ENCODE measurements at places on chromosomes 3 and 15.

- no peak for DNase-seq
Measured at GRCh38 chr3:187025254-187025655, 94.9 kb downstream of the ST6GAL1 start.

GRCh38 chr3:129087138-129087702 lies 26.6 kb downstream of the GP9 start:
- DNase-seq = peak; percentile 34

DNA sequence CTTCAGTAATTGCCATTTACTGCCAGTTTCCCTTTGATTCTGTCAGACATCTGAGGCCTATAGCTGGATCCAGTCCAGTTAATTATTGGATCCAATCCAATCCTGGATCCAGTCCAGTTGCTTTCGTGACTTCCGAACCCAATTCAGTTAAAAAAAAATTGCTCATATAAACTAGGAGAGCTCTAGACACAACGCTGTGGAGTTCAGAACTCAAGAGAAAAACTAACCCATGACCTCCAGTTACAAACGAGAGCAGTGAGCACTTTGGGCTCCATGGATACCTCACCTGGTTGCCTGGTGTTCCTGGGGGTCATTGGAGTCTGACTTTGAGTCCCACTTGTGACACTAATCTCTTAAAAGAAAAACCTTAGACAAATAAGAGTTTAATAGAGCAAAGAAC lies 269.8 kb downstream of the THSD4 start:
- DNase-seq = no peak

DNA sequence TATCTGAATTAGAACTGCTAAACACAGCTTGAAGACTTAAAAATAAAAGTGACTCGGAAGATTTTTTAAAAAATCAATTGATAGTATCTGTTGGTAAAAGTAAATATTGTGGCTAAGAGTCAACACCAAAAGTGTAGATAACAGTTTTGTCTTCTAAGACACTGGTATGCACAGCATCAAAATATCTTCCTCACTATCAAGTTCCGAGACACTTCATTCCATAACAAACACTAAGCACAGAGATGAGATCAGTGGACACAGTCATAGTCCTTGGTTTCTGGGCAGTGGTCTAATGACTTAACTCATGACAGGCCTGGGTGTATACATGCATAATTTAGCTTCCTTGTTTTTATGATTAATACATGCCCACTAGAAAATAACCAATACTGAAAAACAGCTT lies 63.2 kb downstream of the PXYLP1 start:
- DNase-seq = peak; percentile 62

DNA sequence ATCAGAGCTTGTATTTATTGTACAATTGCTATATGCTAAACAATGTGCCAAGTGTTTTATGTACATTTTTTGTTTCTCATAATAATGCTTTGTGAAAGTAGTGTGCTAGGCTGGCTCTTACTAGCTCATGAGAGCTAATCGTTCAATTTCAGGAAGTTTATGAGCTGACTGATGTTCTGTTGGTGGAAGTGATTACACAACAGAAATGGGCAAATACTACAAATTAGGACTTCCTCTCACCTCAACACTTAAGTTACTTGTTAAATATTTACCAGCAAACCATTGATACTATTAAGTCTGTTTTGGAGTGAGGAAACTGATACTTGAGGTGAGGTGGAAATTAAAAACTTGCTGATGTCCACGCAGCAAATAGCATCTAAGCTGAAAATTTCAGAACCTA lies 32.3 kb downstream of the SLC9C1 start:
- DNase-seq = no peak

GRCh38 chr3:194993896-194994295 lies 277.1 kb downstream of the XXYLT1 start:
- no peak for DNase-seq

- no peak for DNase-seq
Measured at GRCh38 chr3:47012342-47013230, 33.1 kb downstream of the NBEAL2 start.

DNA sequence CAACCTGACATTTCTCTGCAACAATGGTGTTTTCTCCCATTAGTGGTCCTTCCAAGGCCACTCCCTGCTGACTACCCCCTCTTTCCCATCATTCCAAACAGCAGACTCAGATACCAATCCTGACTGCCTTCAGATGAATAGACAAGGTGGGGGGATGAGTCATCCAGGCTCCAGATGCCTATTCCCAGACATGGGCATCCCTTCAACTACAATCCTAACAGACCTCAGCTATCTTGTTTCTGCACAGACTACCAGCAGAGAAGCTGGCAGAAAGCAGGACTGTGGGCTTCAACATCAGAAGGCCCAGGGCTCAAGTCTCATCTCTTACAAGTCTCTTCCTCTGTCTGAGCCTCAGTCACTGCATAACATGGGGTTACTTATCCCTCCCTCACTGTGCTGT lies 2.2 kb downstream of the RBP1 start:
- no peak for DNase-seq

DNA sequence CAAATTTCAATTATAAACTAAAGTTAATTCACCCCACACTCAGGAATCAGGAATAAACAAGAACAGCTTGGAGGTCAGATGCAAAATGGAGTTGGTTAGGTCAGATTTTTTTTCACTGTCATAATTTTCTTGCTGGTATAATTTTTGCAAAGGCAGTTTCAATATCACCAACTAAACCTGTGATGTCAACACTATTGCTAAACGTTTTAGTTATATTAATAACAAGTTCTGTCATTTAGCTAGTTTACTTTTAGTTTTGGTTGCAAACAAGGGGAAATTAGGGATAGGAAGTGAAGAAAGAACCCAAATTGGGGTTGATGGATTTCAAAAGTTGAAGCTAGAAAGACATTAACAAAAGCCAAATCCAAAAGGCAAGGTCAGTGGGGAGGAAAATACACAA lies 4.6 kb upstream of the CPB1 start:
- no peak for DNase-seq

- DNase-seq = no peak
Measured at GRCh38 chr3:139261754-139262586, 81.8 kb upstream of the MRPS22 start.

GRCh38 chr3:184748219-184749135 lies 36.6 kb upstream of the MAGEF1 start:
- DNase-seq = no peak

GRCh38 chr15:64851503-64851840 lies 9.8 kb downstream of the PLEKHO2 start:
- peak; percentile 79 for DNase-seq

GRCh38 chr3:89353465-89353864 lies 246.0 kb downstream of the EPHA3 start:
- DNase-seq = no peak

DNA sequence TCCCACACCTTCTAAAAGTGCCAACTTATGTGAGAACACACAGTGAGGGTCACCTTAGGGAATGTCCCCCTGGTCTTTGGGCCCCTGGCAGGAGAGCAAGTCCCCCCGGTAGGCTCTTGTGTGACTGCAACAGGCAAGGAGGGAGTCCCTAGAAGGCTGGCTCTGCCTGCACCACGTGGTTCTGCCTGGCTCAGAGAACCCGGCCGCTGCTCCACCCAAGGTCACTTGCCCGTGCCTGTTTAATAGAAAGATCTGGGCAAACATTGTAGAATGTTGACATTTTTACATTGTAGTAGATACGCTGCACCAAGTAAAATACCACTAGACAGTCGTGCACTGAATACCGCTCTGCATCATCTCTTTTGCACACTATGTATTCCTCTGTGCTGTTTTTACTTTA lies 21.9 kb downstream of the GABRA5 start:
- no peak for DNase-seq

- DNase-seq = peak; percentile 31
Measured at GRCh38 chr3:58307639-58308215, 1.4 kb downstream of the HTD2 start.

Measured in hepatic stellate cell (primary cell).